ENCODE measurements at places on chromosomes 5 and 9.

- no peak for DNase-seq
Observed at GRCh38 chr5:147483961-147484707, 25.7 kb downstream of the DPYSL3 start.

- DNase-seq = no peak
Observed at GRCh38 chr9:131701789-131702337, 38.0 kb downstream of the RAPGEF1 start.

GRCh38 chr5:2172471-2172870 lies 289.7 kb upstream of the IRX4 start:
- no peak for DNase-seq

DNA sequence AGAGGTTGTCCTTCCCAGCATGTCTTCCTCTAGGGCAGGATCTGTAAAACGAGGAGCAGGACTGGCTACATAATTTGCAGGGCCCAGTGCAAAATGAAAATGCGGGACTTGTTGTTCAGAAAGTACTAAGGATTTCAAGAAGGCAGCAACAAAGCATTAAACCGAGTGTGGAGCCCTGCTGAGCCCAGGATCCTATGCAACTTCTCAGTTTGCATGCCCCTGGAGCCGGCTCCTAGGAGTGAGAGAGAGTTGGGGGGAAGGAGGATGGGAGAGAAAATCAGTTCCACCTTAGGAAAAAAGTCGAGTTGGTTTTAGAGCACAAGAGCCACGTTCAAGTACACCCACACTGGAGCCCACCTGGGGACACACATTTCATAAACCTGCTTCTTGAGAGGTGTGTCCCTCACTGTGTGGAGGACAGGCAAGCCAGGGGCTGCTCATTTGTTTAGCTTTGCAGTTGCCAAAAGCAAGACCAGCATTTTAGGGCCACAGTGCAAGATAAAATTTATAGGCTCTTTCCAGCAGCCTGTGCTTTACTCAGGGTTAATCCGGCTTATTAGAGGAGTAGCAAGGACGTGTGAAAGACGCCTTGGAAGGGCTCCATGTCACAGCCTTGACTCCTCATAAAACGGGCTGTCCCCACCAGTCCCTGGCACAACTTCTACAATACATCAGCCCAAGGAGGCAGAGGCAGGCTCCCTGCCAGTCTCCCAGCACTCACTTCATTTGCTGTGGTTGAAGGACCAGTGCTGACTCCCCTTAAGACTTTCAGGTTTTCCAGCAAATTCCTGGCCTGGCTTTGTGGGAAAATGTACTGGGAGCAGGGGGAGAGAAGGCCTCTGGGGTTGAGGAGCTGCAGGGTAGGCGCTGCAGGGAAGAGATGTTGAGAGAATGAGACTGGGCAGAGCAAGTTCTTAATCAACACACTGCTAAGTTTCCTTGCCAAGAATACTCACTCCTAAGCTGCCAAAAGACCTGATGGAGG lies 159.7 kb upstream of the SEMA6A start:
- DNase-seq = no peak
